Smooth muscle cell of the brain vasculature (primary cell): ENCODE measurements at places on chromosomes 4 and X.

GRCh38 chrX:136318156-136318555 is 17.4 kb downstream of the ADGRG4 start:
- no peak for DNase-seq

GRCh38 chrX:41594634-41595033 is 94.1 kb upstream of the GPR34 start:
- DNase-seq: no peak

DNA sequence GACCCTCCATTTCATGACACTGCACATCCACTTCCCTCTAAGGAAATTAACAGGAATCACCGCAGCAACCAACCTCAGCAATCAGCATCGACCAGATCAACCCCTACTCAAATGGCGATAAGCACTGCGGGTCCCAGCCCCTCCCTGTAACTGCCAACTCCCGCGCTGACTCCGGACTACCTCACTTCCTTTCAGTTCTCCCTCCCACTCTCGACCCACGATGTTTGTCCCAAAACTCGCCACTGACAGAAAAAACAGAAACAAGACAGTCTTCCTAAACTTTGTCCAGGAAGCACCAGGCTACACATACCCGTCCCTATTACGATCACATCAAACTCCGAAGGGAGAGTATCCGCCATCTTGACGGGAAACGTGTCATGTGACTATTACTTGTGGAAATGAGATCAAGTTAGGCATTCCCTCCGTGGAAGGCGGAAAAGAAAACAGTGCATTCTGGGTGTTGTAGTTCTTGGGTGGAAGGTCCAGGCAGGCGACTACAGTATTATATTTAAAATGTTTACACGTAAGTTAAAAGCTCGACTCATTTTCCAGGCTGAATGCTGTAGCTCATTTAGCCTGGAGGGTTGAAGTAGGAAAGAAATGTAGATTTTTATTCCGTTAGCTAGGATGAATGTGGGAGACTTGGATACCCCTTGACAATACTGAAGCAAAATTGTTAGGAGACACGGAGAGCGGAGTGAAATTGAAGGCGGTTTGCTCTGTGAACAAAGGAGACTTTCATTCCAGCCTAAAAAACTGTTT is at the start of gene CHM:
Gene CHM (minus strand): TSS at position 385 of the 762 bp plus-strand sequence. CDS start 26 bp downstream, at position 359.
- DNase-seq: peak; percentile 62

GRCh38 chr4:164904336-164904735 is 27.4 kb downstream of the APELA start:
- no peak for DNase-seq

- DNase-seq: no peak
These were observed 31.1 kb downstream of the PGRMC2 start for GRCh38 chr4:128256539-128256938.

- no peak for DNase-seq
These were observed 234.0 kb upstream of the VCX3A start for GRCh38 chrX:6768881-6769280.

- DNase-seq: no peak
These were observed 411.8 kb downstream of the PPP1R2C start for GRCh38 chrX:42366181-42366580.

DNA sequence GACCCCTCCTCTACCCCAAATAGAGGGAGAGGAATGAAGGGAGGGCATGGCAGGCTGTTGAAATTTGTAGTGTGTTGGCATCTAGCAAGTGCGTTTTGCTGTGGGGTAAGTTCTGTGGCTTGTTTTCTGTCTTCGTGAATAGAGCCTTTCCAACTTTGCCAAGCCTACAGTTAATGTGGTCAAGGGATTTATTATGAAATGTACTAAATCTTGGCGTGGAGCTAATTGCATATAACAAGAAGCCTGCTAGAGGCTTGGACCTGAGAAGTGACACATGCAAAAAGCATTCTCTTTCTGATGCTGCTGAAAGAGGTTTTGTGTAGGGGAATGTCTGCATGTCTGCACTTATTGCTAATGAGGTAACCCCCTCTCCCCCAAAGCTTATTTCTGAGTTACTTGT is 132.2 kb downstream of the BMPR1B start:
- no peak for DNase-seq

DNA sequence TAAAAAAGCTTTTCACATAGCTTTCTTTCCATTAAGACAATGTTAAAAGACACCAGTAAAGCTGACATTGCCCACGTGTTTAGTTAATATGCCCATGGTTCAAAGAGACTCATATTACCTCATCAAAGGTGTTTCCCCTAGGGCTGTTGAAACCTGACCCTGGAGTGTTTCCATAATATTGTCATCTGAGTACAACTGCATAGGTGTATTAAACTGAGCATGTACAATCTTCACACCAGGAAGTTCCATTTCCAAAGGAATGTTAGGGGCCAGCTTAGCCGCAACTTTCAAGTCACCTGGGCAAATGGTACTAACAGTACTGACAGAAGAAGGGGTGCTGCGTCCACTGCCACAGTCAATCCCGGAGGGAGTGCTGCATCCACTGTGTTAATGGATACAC is 27.1 kb downstream of the PDLIM3 start:
- no peak for DNase-seq

DNA sequence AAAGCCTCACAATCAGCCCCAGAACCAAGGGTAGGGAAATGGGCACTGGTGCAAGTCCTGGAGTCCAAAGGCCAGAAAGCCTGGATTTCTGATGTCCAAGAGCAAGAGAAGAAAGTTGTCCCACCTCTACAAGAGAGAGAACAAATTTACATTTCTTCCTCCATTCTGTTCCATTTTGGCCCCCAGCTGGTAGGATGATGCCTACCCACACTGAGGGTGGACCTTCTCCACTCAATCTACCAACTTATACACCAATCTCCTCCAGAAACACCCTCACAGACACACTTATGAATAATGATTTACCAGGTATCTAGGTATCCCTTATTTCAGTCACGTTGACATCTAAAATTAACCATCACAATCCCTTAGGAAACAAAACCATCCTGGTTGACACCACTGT is 367.8 kb upstream of the GRIA3 start:
- DNase-seq: no peak

- no peak for DNase-seq
These were observed 153.8 kb downstream of the NR3C2 start for GRCh38 chr4:148288448-148288847.

DNA sequence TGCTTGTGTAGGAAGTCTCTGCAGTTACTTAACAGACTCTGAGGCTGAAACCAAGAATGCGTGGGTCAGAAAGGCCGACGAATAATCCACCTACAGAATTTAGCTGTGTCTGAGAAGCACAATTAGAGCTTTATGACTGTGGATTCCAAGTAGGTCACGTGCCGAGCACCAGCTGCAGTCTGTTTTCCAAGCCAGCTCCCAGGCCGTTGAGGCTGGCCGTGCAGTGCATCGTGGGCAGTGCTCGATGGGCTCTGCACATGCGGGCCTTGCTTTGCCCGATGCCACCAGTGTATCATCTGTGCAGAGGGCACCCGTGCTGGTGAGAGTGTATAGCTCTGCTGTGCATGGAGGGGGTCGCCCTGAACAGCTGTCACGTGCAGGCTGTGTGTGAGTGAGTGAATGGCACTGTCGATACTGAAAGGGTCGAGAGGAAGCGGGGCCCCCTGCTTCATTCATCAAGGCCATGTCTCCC is 67.5 kb upstream of the CLDN34 start:
- DNase-seq: no peak

- DNase-seq: no peak
These were observed 219.6 kb downstream of the SNCA start for GRCh38 chr4:89617317-89617716.

- no peak for DNase-seq
These were observed 608 bp downstream of the TAF1 start for GRCh38 chrX:71366674-71367256.

DNA sequence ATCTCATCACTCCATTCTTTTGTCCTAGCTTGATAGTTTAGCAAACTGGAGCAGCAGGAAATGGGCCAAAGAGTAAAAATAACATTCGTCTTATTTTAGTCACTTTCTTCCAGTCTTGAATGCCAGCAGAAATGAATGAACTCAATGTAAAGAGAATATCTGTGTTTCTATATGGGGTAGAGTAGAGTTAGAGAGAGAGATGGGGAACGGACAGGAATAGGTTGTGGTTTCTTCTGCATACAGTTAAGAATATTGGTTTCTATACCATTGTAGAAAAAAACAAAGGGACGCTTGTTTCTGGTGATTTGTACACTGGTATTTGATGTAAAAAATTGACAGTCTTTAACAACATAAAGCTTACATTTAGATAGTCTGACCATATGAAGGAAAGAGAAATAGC is 8.9 kb downstream of the GPR174 start:
- no peak for DNase-seq

DNA sequence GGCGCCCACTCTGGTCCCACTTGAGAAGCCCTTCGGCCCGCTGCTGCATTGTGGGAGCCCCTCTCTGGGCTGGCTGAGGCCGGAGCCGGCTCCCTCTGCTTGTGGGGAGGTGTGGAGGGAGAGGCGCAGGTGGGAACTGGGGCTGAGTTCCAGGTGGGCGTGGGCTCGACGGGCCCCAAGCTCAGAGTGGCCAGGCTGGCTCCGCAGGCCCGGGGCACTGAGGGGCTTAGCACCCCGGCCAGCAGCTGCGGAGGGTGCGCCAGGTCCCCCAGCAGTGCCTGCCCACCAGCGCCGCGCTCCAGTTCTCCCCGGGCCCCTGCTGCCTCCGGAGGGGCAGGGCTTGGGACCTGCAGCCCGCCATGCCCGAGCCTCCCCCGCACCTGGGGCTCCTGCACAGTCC is 65.2 kb upstream of the SMIM10 start:
- DNase-seq: no peak

DNA sequence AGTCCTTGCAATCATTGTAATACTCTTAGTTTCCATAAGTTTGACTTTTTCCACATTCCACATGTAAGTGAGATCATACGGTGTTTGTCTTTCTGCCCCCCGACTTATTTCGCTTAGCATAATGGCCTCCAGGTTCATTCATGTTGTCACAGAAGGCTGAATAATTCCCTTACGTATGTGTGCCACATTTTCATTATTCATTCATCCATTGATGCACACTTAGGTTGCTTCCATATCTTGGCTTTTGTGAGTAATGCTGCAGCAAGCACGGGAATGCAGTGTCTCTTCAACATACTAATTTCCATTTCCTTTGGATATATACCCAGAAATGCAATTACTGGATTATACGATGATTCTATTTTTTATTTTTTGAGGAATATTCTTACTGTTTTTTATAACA is 22.0 kb upstream of the VEGFC start:
- DNase-seq: no peak

DNA sequence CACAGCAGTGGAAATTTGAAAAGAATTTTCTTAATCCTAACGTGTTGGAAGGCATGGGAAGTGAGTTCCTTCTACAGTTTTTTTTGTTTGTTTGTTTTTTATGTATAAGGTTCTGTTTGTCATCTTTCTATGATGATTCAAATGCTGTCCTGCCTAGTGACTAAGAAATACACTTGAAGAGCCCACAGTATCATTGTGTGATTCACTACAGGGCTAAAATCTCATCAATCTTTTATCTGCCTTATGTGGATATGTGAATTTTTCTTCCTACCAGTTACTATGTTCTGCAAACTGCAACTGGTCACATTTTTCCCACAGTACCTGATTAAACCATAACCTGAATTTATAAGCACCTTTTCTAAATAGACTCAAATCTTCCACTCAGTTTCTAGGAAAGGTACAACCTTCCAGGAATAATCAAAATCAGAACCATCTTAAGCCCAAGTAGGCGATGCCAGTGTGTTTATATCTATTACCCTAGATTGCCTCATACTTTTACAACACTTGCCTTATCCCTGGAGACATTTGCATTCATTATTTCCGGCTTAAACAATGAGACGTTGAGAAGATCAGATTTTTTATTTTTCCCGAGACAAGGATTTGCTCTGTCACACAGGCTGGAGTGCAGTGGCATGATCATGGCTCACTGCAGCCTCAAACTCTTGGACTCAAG is 214.6 kb upstream of the GALNT7 start:
- DNase-seq: no peak

GRCh38 chr4:28378109-28378830 is 1517.6 kb downstream of the STIM2 start:
- DNase-seq: no peak

- DNase-seq: no peak
These were observed 1495.1 kb downstream of the C4orf33 start for GRCh38 chr4:130591091-130591490.

DNA sequence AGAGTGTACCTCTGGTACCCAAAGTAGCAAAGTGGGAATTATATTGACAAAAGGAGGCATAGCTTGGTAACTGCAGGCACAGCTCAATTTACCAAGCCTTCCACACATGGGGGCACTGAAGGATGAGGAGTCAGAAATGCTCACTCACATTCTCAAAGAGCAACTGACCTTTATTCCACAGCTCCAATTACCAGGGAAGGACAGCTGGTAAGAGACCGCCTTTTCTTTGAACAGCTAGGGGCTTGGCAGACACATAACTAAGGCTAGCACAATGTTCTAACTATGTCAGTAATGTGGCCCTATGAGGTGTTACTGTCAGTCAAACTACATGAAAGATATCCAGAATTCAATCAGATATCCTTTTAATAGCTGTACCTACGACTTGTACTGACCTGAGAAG is 20.5 kb upstream of the STS start:
- DNase-seq: no peak

GRCh38 chr4:130534651-130535050 is 1438.7 kb downstream of the C4orf33 start:
- DNase-seq: no peak

DNA sequence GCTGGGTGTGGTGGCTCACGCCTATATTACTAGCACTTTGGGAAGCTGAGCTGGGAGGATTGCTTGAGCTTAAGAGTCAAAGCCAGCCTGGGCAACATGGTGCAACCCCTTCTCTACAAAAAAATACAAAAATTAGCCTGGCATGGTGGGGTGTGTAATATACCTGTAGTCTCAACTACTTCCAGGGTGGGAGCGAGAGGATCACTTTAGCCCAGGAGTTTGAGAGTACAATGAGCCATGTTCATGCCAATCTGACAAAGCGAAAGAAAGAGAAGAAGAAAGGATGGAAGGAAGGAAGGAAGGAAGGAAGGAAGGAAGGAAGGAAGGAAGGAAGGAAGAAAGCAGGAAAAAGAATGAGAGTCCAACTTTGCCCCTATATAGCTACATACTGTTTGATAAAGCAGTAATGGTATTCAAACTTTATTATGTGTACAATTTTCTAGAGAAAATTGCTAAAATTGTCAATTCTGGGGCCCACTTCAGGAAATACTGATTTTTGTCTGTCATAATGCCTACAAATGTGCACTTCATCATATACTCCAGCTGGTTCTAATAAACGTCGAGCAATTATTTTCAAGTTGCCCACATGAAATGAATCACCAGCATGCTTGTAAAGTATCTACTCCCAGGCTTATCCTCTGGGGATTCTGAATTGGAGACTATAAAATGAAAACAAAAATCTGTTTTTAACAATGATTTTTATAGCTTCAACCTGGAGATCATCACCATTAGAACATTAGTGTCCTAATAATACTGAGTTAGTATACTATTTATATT is 132.3 kb downstream of the NDST4 start:
- DNase-seq: no peak
